Activated CD4-positive, alpha-beta memory T cell treated with anti-CD3 and anti-CD28 coated beads for 36 hours (primary cell): ENCODE measurements at places on chromosomes 12 and 14.

- no peak for DNase-seq
These were observed 704 bp downstream of the SDR39U1 start for GRCh38 chr14:24441904-24442239.

DNA sequence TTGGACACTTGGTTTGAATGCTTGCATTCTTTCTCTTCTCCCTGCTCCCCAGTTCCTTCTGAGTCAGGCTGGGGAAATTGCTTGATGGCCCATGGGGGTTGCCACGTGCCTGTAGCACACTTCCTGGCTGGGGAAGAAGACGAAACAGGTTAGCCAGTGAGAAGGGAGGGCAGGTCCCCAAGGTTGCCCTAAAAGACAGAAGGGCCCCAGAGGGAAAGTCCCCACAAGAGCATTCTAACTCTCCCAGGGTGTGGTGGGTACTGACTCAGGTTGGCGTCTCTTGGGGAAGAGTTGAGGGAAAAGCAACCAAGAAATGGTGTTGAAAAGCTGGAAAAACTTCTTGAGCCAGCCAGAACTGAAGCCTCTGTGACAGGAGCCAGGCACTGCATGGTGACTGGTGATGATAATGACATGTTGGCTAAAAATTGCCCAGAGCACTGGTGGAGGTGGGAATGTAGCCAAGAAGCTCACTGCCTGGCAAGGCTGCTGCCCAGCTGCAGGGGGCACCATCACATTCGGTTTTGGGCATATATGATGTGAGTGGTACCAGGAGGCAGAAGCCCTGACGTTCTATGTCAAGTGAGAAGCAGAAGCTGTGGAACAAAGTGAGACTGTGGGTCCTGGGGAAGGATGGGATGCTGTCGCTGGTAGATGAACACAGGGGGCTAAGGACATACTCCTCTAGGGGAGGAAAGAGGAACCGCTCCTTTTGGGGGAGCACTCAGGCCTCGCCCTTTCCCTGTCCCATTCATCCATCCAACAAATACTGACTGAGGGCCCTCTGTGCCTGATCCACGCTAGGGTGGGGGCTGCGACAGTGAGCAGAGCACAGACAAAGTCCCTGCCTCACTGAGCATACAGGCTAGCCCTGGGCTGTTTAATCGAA is 8.1 kb upstream of the RABGGTA start:
- DNase-seq = peak; percentile 77

DNA sequence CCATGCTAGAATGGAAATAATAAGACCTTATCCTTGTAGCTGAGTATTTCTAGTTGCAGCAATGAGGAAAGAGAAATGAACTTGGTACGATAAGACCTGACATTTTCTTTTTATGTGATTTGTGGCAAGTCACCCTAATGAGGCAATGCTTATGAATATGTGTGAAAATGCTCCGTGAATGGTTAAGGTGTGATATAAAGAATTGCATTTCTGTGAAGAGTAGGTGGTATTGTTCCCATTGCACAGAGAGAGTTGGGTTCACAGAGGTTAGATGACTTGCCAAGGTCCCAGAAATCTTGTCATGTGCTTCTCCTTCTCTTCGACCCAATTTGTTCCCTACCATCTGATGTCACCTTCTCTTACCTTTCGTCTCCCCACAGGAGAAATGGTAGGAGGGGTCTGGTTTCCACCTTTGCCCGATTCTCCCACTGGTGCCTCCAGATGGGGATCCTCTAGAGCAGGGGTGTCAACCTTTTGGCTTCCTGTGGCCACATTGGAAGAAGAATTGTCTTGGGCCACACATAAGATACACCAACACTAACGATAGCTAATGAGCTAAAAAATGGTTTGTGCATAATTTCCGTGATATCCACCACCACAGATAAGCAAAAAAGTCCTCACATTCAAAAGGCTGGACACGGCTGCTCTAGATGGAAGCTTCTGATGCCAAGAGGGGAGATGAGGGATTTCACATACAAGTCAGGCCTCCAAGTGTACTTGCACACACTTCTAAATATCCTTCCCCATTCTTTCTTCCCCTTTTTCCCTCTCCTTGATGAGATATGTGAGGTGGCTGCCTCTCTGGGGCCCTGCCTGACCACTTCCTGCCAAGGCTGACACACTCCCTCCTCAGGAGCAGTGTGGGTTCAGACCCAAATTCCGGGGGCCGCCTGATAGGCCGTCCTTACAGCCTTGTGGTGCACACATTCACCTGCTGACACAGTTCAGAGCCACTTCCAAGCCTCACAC is 96.1 kb downstream of the PLXNC1 start:
- DNase-seq = peak; percentile 74

DNA sequence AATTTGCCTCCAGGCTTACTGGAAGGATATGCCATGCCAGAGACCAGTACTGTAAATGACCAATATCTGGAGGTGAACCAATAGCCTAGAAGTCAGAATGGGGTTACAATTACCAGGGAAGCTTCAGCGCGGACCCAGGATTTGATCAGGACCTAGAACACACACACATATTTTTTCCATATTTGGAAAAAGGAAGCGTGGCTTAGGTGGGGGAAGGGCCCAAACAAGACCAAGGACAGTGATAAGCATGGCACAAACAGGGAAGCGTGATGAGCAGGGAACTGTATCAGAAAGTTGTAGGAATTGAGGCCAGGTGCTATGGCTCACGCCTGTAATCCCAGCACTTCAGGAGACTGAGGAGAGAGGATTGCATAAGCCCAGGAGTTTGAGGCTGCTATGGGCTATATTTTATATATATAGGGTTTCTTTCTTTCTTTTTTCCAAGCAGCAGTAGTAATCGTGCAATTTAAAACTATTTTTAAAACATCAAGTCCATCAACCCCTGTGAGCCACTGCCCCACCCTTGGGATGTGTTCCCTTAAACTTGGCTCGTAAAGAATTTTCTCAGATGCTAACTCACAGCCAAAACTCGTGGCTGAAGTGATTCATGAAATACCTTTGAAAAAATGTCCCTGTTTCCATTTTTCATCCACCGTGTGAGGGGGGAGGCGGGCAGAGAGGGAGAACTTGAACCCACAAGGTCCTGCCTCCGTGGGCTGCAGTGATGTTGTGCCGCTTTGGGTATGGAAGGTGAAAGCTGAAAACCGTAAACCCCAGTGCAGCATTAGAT is 16.7 kb downstream of the HRK start:
- DNase-seq = no peak

- peak; percentile 45 for DNase-seq
These were observed 26.3 kb downstream of the MLXIP start for GRCh38 chr12:122104844-122105243.

GRCh38 chr12:119383206-119383605 is 48.7 kb downstream of the CCDC60 start:
- DNase-seq = no peak

DNA sequence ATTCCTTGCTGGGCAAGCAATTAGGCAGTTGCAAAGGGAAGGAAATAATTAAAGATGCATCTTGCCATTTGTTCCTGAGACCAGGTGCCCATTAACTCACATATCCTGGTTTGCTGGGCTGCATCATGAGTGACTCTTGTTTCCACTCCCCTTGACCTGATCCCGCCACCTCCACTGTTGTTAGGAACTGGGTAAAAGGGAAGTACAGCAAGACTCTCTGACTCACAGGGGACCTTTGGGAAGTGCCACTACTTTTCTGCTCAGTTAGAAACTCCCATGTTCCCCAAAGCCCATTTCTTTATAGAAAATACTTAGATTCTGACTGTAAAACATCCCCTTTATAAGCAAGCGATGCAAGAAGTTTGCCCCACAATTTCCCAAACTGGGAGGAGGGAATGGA is 186.0 kb upstream of the BCL2L14 start:
- no peak for DNase-seq

- DNase-seq = no peak
These were observed 81.5 kb downstream of the TMTC1 start for GRCh38 chr12:29702222-29702621.
